ENCODE measurements at places on chromosomes 3 and 15. TPM values are rescaled to one million over a fixed set of nuclear protein-coding genes. Genes with fewer than 3 reads are reported as not detected.

Gene CNBP
- 338 TPM for total RNA-seq

Gene SHC4
- 1.3 TPM for total RNA-seq

Gene CATSPER2
- total RNA-seq, result 0.80 TPM

Gene SPTBN5
- total RNA-seq, result 0.22 TPM

Gene GRM2
- total RNA-seq, result not detected

Gene C2CD4A
- not detected for total RNA-seq
